Right ventricle myocardium superior (tissue), 1 donor: ENCODE measurements at places on chromosomes 16 and 17. TPM values are rescaled to one million over a fixed set of nuclear protein-coding genes. Genes with fewer than 3 reads are reported as not detected.

Gene ERBB2
- total RNA-seq, result 64.2 TPM

Gene CIITA
- total RNA-seq, result 7.9 TPM

Gene OSGIN1
- total RNA-seq, result 7.2 TPM

Gene DRC7
- total RNA-seq, result not detected

Gene HEATR9
- total RNA-seq, result not detected
